ENCODE measurements at places on chromosomes 5 and 9. TPM values are rescaled to one million over a fixed set of nuclear protein-coding genes. Genes with fewer than 3 reads are reported as not detected.

DNA sequence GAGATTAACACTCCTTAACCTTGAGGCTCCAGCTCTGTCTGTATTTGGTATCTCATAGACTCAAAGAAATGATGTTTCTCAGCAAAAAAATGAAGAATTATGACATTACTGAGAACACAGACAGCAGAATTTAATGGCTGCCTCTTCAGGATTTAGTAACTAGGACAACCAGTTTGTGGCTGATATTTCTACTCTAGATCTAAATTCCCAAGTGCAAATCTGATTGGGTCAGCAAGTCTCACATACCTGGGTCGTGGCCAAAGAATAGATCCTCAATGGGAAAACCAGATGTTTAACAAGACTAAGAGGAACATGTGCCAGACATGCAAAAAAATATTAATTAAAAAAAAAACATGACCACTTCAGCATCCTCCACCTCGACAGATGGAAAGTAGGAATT, 608.9 kb downstream of the DTWD2 start:
- no peak for DNase-seq
- no peaks in the 10 kb centered on the region for H3K27me3 ChIP-seq
- no peaks in the 10 kb centered on the region for H3K4me1 ChIP-seq
- no peak overlapping the region for H3K27ac ChIP-seq
- no peak overlapping the region for H3K4me3 ChIP-seq
- no peaks in the 10 kb centered on the region for H3K36me3 ChIP-seq

- DNase-seq: no peak
- no peaks in the 10 kb centered on the region for H3K4me1 ChIP-seq
- H3K4me3 ChIP-seq: no peak overlapping the region
- H3K36me3 ChIP-seq: no peaks in the 10 kb centered on the region
Observed at GRCh38 chr9:2486988-2487387, 134.6 kb upstream of the VLDLR start.

- DNase-seq: no peak
- H3K4me3 ChIP-seq: no peak overlapping the region
- H3K27ac ChIP-seq: no peak overlapping the region
- H3K4me1 ChIP-seq: no peaks in the 10 kb centered on the region
- H3K36me3 ChIP-seq: no peaks in the 10 kb centered on the region
Observed at GRCh38 chr5:45741110-45741509, 44.9 kb upstream of the HCN1 start.

DNA sequence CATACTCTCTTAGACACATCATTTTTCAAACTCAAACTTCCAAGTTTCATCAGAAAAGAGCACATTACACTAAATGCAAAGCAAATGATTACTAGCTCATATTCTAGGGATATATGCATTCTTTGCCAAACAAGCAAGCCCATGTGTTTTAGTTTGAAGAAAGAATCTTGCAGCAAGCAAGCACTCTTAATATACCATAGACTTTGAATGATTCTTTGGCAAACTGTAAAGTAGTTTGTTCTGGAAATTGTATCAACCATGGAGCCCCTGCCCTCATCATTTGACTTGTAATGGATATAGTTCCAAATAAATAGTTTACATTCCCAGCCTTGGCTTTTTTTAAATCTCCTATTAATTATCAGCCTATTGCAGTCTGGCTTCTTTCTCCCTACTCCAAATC, 325.2 kb downstream of the NR2F1-AS1 start:
- no peaks in the 10 kb centered on the region for H3K4me1 ChIP-seq
- H3K27me3 ChIP-seq: no peaks in the 10 kb centered on the region
- DNase-seq: no peak

DNA sequence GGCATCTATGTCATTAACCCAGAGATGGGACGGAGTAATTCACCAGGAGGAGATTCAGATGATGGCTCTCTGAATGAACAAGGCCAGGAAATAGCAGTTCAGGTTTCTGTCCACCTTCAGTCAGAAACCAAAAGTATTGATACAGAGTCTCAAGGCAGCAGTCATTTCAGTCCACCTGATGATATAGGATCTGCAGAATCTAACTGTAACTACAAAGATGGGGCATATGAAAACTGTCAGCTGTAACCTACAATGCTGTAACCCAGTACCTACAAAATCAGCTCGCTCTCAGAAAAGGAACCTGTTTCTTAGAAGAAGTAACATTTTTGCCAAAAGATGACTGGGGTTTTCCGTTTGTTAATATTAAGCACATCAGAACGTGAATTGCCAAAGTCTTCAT, 14.7 kb downstream of the MFAP3 start:
- H3K4me1 ChIP-seq: peaks cover 9% of the 10 kb centered on the region
- H3K27me3 ChIP-seq: no peaks in the 10 kb centered on the region
- DNase-seq: no peak
- H3K4me3 ChIP-seq: no peak overlapping the region
- H3K36me3 ChIP-seq: peaks cover 51% of the 10 kb centered on the region

DNA sequence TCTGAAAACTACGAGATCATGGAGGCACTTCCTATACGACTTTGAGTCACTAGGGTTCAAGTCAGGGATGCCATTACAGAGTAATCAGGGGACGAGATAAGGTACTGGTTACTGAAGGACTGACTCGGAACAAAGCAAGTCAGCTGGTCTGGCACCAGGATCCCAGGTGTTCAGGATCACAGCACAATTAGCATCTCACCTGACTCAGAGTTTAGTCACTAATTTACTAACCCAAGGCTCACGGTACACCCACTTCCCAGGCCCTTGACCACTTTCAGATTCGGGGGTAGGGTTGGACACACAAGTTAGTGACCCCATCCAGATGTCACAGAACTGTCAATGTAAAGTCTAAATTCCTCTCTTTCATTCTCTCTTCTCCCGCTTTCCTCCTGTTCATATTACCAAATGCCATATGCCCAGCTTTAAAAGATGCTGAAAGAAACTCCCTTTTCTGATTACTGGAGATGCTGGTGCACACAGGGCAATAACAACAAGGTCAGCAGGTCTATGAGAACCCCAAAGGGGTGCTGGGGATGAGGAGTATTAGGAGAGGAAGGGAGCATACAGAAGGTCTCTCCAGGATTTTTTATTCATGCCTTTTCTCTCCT, 657.8 kb downstream of the TLE1 start:
- no peak overlapping the region for H3K4me3 ChIP-seq
- no peaks in the 10 kb centered on the region for H3K27me3 ChIP-seq
- no peak for DNase-seq
- H3K27ac ChIP-seq: no peak overlapping the region

DNA sequence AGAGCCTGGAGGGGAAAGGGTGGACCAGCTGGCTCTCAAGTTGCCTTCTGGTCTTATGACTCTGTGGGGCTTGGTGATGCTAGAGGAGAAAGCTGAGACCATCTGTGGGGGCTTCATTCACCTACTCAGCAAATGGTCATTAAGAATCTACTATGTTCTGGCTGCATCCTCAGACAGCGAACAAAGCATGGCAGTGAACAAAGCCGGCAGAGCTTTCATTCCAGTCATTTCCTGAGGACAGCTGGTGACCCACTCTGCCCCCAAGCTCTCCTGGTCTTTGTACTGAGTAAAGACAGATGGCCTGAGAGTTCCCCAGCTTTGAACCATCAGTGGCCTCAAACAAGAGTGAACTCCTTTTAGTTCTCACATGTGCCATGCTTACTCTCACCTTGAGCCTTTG, 48.0 kb downstream of the FGF1 start:
- no peak for DNase-seq
- H3K4me3 ChIP-seq: no peak overlapping the region
- no peaks in the 10 kb centered on the region for H3K27me3 ChIP-seq
- no peaks in the 10 kb centered on the region for H3K36me3 ChIP-seq
- no peaks in the 10 kb centered on the region for H3K4me1 ChIP-seq

DNA sequence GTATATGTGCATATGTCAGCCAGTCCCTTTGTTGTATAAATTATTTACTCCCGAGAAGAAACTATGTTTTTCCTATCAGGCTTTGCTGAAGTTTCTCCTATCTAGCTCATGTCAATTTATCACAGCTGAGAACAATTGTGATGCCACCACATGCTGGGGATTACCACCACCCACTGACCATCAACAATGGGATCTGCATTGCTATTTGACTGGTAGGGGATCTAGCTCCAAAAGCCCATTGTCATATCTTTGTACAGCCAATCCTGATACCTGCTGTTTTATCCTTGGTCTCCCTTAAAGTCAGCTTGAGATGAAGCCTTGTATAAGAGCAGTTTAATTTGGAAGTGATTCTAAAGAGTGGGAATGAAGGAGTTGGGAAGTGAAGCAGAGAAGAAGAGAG, 53.9 kb upstream of the KCNN2 start:
- H3K4me3 ChIP-seq: no peak overlapping the region
- no peak for DNase-seq
- no peak overlapping the region for H3K27ac ChIP-seq
- H3K27me3 ChIP-seq: no peaks in the 10 kb centered on the region

DNA sequence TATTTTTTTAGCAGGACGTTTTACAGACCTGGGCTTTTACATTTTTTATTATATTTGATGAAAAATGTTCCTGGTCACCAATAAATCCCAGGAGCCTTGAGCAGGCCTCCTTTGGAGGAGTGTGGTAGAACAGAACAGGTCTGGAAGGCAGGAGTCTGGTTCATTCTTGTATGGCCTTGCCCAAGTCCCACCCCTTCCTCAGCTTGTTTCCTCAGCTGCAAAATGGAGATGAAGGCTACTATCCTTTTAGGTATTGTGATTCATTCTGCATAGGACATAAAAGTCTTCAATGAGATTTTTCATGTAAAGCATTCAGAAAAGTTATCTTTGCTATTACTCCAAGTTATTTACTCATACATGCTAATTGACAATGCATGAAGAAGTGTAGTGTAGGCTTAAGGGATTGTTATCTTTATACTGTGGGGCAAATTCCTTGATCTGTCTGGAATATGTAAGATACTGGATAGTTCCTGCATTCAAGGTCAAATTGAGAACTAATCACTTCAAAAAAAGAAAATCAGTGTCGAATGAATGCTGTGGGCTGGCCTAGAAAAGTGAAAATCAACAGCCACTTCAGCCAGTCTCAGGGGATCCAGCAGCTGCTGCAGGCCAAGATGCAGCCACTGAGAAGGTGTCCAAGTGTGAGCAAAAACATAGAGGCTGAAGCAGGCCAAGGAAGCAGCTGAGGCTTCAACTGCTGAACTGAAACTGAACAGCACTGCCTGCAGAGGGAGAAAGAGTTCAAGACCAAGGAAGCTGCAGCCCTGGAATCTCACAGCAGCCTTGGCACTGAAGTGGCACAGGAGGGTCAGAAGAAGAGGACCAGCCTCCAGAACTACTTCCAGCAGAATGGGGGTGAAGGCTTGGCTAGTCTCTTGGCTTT, 15.5 kb upstream of the SLC36A3 start:
- no peak overlapping the region for H3K27ac ChIP-seq
- no peaks in the 10 kb centered on the region for H3K36me3 ChIP-seq
- DNase-seq: no peak

- H3K4me1 ChIP-seq: peaks cover 6% of the 10 kb centered on the region
- no peaks in the 10 kb centered on the region for H3K27me3 ChIP-seq
- DNase-seq: no peak
- no peaks in the 10 kb centered on the region for H3K36me3 ChIP-seq
Observed at GRCh38 chr5:160448886-160449285, 27.2 kb downstream of the PTTG1 start.

DNA sequence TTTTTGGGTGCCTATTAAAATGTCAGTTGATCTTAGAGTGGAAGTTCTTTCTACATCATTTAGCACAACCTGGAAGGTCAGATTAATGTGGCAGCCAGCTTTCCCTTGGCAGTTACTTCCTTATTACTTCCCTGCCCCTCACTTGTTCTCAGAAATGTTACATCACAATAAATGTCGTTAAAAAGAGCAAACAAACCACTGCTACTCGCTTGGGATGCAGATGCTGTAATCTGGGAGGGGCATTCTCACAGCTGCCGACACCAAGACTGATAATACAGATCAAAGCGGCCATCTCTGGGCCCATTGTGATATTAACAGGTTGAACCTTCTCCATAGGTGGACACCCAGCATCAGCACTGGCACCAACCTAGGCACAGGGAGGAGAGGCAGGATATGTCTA, 29.3 kb downstream of the PLAC8L1 start:
- H3K36me3 ChIP-seq: no peaks in the 10 kb centered on the region
- DNase-seq: no peak
- H3K27ac ChIP-seq: no peak overlapping the region

DNA sequence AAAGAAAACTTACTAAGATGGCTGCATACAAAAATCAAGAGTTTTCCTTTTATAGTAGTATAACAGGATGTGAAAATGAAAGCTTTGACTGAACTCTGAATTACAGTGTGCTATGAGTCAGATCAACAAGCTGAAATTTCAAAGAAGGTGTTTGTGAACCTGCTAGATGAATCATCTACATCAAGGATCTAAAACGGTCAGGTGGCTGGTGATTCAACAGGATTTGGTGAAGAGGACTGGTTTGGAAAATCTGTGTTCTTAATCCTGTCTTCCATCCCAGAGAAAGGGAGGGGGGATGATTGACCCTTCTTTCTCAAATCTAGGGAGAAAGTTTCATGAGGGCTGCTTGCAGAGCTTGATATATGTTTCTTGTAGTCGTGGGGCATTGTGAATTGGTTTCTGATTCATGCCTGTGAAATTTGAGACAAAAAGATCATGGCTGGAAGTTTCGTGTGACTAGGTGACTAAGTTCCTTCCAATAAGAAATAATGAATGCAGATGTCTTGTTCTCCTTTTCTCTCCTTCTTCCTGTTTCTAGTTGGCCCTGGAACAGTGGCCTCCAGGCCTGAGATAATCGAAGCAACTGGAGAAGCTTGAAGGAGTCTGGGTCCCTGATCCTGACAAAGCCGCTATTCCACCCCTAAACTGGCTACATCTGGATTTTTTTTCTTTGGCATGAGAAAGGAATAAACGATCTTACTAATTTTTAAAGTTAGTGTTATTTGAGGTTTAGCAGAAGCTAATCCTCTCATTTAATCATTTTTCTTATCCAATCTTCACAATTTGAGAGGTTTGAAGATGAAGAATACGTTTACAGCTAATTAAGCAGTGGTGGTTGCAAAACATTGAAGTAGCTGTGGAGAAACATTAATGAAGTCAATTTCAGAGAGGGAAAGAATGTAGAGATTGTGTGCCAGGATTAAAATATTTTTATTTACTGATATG, 67.2 kb downstream of the MRPS30 start:
- H3K27ac ChIP-seq: no peak overlapping the region
- H3K27me3 ChIP-seq: no peaks in the 10 kb centered on the region
- DNase-seq: no peak
- H3K4me3 ChIP-seq: no peak overlapping the region
- no peaks in the 10 kb centered on the region for H3K4me1 ChIP-seq

The RNF183 gene
- not detected for total RNA-seq

The FCN2 gene
- total RNA-seq: not detected

The C1QTNF2 gene
- 1.6 TPM for total RNA-seq

The NUTM2F gene
- total RNA-seq: not detected

The CORO2A gene
- 26.1 TPM for total RNA-seq

Data from lower lobe of right lung (tissue), 2 donors.